ENCODE measurements at places on chromosomes 1 and 21.

GRCh38 chr1:237953238-237953637 lies 62.5 kb upstream of the ZP4 start:
- no peak for DNase-seq

DNA sequence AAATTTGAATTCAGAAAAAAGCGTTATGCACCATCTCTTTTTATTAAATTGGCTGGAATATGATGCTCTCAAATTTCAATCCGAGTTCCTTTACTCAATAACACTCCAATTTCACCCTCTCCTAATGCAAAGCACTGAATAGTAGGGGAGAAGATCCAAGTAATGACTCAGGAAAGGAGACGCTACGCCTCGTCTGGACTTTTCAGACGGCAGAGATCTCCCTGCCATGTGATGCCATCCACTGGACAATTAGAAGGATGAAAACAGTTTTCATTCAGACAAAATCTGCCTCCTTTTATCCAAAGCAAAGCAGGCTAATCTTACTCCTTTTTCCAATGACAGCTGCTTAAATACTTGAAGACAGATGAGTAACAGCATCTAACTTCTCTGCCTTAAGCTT lies 242.4 kb upstream of the GREM2 start:
- DNase-seq = no peak

DNA sequence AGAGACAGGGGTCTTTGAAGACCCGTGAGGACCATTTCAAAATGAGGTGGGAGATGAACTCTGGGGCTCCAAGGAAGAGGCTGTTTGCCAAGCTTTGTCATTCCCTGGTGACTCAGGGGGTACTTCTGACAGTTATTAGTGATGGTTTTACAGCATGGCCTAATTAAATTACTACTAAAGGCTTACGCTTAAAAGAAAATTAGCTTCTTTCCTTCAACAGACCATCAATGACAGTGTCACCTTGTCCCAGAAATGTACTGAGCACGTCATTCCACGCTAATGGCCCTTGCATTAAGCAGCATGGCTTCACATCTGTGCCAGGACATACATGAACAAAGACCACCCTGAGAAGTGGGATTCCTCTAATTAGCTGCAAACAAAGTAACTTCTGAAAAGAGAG lies 5.1 kb upstream of the UTS2 start:
- DNase-seq = no peak

- no peak for DNase-seq
Measured at GRCh38 chr1:1344655-1345361, 4.4 kb downstream of the DVL1 start.

- DNase-seq = no peak
Measured at GRCh38 chr1:207429963-207430362, 24.2 kb upstream of the CR2 start.

DNA sequence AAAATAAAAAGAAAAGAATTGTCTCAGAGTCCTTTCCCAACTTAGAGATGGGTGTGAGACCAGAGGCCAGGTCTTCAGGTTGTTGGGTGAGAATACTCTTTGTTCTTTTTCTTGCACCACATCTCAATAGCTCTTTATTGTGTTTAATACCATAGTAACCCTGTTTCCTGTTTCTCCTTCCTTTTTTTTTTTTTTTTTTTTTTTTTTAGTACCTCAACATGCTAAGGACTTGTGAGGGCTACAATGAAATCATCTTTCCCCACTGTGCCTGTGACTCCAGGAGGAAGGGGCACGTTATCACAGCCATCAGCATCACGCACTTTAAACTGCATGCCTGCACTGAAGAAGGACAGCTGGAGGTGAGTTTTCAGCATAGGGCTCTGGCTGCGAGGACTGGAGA lies 24.4 kb downstream of the CELF3 start:
- no peak for DNase-seq

GRCh38 chr21:34782506-34783360 lies 113.9 kb downstream of the CLIC6 start:
- DNase-seq = no peak

DNA sequence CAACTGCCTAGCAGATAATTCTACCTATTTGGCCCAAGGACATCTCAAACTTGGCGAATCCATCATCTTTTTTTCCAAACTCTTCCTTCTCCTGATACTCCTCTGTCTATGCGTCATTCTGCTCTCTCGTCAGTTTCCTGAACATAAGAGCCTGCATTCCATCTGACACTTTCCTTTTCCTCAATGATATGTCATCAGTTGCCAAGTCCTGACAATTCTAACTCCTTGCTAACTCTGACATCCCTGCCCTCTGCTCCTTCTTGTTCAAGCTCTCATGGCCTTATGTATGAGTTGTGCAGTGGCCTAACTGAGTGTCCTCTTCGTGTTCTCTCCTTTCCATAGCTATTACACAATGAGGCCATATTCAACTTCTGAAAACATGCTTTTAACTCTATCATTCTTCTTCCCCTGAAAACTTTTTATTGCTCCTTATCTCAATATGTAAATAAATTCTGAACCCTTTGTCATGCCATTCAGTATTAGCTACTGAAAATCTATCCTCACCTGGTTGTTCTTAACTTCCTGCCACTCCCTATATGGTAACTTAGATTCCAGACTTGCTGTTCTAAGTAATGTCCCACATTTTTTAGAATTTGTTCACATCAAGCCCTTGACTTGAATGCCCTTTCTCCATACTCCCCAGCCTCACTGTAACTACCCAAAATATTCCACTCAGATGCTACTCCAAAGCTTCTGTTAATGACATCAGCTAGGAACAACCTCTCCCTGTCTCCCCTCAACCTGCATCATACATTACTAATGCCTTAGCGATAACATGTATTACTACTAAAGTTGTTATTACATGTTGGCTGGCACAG lies 11.5 kb downstream of the PALMD start:
- DNase-seq = no peak

- no peak for DNase-seq
Measured at GRCh38 chr1:192564099-192564498, 11.5 kb upstream of the RGS1 start.

DNA sequence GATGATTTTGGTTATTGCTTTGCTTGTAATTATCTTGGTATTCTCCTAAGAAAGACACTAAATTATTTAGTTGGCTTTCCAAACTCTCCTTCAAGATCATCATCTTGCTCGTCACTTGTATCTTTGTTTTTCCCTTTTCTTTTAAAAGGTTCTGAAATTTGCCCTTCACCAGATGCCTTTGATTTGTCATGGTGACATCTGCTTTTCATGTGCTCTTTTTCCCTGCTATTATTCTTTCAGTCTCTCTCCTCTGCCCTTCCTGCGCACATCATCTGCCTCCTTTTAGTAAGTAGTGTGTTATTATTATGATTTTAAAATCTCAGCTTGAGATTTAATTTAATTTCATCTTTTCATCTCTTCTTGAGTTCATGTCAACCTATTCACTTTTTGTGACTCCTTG lies 92.1 kb downstream of the BACH1 start:
- DNase-seq = no peak

GRCh38 chr1:166876540-166876838 lies 425 bp upstream of the TADA1 start:
- no peak for DNase-seq

GRCh38 chr1:206947255-206947654 lies 989 bp upstream of the PIGR start:
- DNase-seq = no peak

DNA sequence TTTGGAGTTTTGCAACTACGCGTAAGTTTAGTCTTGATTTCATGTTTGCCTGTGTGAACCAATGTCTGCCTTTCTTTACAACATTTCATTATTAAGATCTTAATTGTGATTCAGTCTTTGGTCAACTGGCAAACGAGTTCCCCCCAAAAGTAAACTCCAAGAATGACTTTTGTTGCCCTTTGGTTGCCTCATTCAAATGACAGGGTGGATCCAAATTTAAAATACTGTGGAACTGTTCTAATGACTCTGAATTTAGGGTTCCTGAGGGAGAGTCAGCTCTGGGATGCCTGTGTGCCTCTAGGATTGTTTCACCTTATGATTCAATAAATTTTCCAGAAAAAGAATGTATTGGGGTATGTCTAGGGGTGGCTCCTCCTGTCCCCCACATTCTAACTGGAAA lies 105.3 kb downstream of the KCNN3 start:
- no peak for DNase-seq

DNA sequence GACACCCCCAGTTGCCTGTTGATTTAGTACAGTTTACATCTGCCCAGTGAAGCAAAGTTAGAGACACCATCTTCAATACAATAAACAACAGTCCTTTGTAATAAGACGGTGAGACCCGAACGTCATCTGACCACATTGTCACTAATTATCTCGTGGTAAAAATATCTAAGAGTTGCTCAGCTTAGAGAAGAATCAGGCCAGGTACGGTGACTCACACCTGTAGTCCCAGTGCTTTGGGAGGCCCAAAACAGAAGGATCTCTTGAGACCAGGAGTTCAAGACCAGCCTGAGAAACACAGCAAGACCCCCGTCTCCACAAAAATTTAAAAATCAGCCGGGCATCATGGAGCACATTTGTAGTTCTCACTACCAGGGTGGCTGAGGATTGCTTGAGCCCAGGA lies 53.5 kb downstream of the CD34 start:
- DNase-seq = no peak

DNA sequence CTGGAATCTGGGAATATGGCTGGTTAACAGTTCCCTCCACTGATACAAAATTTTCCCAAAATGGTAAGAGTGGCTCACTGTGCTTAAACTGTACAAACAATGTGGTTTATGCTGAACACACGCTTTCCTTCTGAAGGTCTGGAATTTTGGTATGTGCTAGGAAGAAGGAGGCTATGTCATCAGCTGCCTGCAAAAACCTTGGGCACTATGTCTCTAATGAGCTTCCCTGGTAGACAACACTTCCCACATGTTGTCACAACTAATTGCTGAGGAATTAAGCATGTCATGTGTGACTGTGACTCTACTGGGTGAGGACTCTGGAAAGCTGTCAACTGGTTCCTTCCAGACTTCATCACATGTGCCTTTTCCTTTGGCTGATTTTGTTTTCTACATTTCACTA lies 29.2 kb downstream of the IPP start:
- no peak for DNase-seq

DNA sequence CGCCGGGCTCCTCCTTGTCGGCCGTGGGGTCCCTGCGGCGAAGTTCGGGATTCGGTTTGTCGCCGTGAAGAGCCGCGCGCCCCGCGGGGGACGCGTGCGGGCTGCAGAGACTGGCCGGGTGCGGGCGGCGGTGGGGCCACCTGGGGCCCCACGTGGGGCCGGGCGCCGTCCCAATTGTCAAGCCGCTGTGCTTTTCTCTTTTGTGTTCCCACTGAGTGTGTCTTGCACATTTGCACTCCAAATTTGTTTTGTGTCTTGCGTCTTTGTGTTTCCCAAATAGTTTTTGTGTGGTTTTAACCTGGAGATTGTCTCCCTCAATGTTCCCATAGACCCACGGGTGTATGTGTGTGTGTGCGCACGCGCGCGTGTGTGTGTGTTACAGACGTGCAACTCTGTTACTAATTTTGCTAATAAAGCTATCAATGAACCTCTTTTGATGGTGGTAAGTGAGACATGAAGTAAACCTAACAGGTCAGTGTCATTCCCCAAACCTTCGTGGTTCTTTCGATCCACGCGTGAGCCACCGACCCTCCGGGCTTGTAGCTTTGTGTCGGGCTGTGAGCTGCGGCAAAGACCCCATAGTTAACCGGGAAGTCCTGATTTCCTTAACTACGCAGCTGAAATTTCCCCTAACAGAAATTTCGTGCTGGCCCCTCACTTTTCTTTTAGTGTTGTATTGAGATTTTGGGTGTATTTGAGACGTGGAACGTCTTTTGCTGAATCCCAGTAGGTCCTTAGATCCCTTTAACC lies 708 bp downstream of the PRDM2 start:
- no peak for DNase-seq

DNA sequence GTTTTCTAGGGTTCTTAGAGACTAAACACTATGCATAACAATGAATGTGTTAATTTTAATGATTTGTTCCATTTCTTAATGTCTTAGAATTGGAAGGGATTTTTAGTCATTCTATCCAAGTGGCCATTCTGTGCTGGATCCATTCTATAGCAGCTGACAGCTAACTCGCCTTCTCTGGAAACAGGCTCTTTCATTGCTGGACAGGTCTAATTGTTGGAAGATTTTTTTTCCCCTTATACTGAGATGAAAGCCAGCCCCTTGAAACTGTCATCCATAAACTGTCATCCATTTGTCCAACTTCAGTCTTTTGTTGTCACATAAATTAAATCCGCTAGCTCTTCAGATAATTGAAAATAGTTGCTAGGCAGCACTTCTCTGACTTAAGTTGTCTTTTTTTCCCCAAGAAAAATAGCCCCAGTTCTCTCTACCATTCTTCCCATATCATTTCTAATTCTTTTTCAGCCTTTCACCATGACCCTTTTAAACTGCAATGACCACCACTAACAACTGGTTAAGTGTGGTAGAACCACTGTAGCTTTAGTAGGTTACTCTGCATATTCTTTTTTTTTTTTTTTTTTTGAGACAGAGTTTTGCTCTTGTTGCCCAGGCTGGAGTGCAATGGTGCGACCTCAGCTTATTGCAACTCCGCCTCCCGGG lies 19.7 kb downstream of the AK4 start:
- DNase-seq = peak; percentile 23

GRCh38 chr1:160534823-160535605 lies 12.0 kb upstream of the SLAMF6 start:
- no peak for DNase-seq

DNA sequence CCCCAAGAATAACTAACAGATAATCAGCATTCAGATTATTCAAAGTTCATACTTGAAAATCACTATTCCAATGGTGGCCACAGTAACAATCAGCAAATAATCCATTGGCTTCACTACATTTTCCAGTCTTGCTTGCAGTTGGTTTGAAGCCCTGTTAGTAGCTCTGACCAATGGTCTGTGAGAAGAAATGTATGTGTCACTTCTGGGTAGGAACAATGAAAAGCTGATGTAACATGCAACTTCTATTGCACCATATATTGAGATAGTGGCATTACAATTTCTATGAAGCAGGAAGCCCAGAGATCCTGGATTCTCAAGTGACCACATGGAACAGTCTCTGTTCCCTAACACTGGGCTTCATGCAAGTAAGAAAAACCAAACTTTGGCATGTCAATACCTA lies 250.9 kb upstream of the DAB1 start:
- DNase-seq = no peak

DNA sequence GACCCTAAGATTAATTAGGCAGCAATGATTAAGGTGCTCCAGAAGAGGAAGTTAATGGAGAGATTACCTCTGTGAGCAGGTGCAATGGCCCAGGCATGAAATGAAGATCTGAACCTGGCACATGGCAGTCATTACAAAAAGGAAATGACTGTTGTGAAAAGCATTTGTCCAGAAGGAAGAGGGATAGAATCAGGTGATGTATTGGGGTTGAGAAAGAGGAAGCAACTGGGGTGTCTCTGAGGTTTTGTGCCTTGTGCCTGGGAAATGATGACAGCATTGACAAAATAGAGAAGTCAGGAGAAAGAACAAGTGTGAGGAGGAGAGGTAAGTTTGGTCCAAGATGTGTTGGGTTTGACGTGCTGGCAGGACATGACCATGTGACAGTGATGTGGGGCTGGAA lies 5.6 kb downstream of the CRCT1 start:
- no peak for DNase-seq

All from NCI-H774 (cell line).